ENCODE measurements at places on chromosomes 7 and 10.

DNA sequence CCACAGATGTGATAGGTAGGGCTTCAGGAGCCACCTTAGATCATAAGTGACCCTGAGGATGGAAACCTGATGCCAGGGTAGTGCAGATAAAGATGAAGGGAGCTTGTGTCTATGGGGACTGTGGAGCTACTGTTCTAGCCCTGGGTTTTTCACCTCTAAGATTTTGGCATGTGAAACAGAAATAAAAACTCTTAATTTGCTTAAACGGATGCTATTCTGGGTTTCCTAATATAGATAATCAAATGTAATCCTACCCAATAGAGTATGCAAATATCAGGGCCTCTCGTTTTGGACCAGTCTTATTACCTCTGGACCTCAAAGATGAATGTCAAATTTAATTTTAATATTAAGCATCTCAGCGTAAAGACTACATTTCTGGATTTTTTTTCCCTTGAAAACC is 49.3 kb downstream of the ABCB4 start:
- DNase-seq: no peak

GRCh38 chr10:117569610-117570390 is 27.3 kb downstream of the EMX2 start:
- no peak for DNase-seq

DNA sequence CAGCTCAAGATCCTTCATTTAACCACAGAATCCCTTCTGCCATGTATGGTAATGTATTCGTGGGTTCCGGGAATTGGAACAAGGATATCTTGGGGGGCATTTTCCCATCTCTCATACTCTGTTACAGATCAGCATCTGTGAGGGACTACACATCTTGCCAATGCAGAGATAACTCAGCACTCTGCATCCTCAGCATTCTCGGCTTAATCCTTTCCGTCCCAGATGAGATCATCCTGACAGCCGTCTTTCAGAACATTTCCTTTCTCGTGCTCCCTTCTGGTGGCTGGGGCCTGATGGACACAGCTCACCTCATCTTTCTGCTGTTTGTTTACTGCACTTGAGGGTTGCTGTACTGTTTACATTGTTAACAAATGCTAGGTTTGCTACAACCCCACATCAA is 25.3 kb downstream of the FKBP6 start:
- no peak for DNase-seq

DNA sequence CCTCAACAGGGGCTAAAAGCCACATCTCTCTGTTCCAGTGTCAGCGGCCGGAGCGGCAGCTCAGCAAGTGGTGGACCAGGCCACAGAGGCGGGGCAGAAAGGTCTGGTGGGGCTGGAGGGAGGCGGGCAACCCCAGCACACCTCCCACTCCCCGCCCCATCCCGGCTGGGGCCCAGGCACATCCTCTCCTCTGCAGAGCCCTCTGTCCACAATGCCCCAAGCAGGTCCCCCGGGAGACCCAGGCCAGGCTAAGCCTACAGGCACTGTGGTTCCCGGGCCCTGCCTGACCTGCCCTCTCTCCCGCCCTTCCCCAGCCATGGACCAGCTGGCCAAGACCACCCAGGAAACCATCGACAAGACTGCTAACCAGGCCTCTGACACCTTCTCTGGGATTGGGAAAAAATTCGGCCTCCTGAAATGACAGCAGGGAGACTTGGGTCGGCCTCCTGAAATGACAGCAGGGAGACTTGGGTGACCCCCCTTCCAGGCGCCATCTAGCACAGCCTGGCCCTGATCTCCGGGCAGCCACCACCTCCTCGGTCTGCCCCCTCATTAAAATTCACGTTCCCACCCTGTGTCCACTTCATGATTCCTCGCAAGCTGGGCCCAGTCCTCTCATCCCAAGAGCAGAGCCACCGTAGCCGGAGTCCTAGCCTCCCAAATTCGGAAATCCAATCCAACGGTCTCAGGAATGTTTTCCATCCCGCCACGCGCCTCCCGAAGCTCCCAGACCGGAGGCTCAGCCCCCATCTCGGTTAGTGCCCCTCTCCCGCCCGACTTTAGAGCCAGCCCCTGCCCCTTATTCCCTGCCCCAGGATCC is 2.1 kb downstream of the ADIRF start:
- no peak for DNase-seq

DNA sequence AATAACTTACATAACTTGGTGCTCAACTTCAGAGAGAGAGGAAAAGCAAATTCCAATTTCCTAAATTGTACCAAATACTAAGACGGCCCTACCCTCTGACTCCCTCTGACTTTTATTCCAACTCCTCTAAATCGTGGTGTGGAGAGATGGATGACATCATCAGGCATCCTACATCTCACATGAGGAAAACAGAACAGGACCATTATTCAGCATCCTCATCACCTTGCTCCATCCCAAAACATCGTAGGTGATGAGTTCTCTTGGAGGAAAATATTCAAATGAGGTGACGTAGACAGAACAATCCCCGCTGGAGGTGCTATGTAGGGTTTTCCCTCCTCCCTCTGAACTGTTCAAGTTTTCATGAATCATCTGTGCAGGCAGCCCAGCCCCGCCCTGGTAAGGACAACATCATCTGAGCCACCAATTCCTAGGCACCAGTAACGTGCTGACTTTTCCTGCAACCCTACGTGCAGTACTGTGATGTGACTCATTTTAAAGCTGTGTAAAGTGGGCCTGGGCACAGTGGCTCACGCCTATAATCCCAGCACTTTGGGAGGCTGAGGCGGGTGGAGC is 167.2 kb downstream of the CALN1 start:
- DNase-seq: no peak

- no peak for DNase-seq
Measured at GRCh38 chr10:91032611-91033206, 111.8 kb upstream of the ANKRD1 start.

GRCh38 chr7:28200598-28200997 is 20.0 kb upstream of the JAZF1 start:
- DNase-seq: no peak

DNA sequence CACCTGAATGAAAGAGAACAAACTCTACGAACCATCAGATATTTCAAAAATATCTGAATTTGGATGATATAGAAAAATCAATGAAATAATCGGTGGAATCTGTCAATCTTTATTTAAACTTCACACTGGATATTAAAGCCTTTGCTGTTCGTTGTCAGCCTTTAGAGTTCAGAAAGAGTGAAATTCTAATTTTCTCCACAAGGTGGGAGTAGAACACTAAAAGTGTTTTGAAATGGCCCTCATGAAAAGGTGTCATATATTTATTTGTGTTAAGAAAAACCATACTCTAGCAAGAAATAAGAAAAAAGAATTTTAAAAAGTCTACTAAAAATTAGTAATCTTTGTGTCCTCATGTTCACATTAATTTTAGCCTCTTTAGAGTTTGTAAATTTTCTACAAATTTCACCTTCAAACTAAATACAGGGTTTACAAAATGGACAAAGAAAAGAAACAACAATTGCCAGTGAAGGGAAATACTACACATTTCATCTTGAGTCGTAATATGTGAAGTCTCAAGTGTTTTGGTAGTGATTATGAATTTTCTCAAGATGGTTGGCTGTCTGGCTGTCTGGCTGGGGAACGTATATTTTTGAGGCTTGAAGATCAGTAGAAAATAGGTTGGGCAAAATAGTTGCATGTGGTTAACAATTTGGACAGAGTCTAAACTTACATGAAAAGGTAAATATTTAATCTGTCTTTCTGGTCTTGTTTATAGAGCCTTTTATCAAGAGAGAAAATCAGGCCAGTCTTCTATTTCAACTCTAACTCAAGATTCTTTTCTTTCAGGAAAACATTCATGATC is 43.7 kb downstream of the DNAJB9 start:
- no peak for DNase-seq

DNA sequence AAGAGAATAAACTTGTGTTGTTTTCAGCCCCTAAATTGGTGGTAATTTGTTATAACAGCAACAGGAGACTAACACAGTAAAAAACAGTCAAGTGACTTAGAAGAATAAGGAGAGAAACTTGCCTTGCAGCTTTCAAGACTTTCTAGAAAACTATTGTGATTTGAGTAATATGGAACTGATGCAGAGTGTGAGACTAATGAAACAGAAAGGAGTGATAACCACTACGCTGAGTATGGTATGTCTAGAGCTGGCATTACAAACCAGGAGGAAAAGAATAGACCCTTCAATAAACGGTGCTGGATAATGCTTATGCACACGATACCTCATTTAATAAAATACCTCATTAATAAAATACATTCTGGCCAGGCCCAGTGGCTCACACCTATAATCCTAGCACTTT is 99.9 kb downstream of the CREM start:
- DNase-seq: no peak

- no peak for DNase-seq
Measured at GRCh38 chr10:125990974-125991373, 94.6 kb downstream of the FANK1 start.

- no peak for DNase-seq
Measured at GRCh38 chr7:151381098-151381347, 28.8 kb downstream of the WDR86 start.

DNA sequence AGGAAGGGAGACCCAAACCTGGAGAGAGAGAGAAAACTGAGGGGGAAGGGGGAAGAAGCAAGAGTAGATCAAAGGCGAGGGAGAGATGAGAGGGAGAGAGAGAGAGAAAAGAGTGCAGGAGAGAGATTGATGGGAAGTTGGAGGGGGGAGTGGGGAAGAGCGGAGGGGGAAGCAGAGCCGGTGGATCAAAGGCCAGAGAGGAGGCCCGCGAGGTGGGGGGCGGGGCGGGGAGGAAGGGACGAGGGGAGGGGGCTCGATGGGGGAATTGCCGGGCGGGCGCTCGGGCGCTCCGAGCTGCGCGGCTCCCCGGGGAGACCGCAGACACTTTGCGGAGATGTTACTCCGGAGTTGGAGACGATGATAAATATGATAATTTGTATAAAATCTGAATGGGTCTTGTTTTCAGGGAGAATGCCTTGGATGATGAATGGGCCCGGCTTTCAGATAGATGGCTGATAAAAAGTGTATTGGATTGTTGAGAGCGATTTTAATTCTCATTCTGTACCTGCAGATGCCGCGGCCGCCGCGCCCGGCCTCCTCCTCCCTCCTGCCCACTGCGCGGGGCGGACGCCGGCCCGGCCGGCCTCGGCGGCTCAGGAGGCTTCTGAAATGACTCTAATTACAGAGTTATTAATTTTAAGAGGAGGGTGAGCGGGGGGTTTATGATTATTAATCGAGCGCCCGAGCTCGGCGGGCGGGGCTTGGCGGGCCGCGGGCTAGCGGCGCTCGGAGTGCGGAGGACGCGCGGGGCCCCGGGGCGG is 21.4 kb upstream of the PAX2 start:
- no peak for DNase-seq

- no peak for DNase-seq
Measured at GRCh38 chr7:143938379-143939243, 3.6 kb downstream of the OR2F2 start.

DNA sequence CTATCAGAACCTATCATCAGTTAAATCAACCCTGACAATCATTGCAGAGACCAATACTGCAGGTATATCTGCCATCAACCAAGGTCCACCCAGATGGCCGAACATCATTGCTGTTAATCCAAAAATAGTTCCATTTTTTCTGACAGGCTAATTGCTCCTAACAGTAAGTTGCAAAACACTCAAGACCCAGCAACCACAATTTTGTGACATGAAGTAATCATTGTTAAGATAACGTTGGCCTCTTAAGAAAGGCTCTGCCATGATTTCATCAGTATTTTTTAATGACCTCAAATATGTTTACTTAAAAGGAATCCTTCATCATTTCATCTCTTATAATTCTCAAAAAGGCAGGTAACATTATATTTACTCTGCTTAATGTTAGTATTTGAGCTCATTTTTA is 553.4 kb upstream of the POM121L12 start:
- DNase-seq: no peak

- no peak for DNase-seq
Measured at GRCh38 chr7:38319873-38320272, 46.4 kb upstream of the TARP start.

GRCh38 chr7:1321411-1322239 is 89.0 kb downstream of the UNCX start:
- no peak for DNase-seq

GRCh38 chr10:95431900-95432342 is 129.2 kb downstream of the SORBS1 start:
- DNase-seq: no peak

DNA sequence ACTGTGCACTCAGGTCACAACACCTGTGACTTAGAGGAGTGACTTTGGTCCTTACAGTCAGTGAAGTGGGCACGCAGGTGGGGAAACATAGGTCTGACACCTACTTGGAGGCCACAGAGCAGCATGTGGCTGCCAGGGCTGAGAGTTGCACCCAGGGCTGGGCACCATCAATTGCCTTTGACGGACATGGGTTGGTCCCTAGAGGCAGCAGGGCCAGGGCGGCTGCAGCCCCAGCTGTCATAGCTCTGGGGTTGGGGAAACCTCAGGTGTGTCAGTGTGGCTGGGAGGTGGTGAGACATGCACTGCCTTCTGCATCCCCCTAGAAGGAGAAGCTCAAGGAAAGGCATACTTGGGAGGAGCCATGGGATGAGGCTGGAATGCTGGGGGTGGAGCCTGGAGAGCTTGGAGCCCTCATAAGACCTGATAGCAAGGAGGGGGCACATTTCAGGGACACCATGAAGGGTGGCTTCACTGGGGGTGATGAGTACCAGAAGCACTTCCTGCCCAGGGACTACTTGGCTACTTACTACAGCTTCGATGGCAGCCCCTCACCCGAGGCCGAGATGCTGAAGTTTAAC is at the start of gene INMT:
TSS of gene INMT (plus strand) at position 440 of the 578 bp plus-strand sequence. CDS start at position 456, 16 bp downstream.
- DNase-seq: no peak

- no peak for DNase-seq
Measured at GRCh38 chr7:134078991-134079390, 48.1 kb upstream of the LRGUK start.

DNA sequence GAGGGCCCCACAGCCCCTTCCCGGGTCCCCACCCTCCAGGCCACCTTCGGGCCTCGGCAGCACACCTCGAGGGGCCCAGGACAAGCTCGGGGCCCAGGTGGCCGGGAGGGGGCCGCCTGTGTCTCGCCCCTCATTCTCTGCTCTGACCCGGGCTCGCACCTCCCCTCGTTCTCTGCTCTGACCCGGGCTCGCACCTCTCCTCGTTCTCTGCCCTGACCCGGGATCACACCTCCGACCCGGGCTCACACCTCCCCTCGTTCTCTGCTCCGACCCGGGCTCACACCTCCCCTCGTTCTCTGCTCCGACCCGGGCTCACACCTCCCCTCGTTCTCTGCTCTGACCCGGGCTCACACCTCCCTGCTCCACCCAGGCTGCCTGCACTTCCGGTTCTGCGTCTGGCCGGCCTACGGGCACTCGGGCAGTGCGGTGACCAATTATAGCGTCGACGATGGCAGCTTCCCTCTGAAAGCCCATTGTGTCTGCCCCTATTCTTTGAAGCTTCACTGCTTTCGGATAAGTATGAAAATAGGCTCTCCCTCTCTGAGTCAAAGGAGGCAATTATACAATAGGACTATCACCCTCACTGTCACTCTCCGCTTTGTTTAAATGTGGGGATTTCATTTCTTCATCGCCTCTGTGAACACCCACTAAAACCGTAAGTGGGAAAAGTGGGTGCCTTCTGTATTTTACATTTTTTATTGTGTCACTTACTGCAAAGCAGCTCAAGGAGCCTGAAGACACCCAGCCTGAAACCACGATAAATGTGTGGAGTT is 457.4 kb downstream of the DNAJB6 start:
- DNase-seq: no peak

GRCh38 chr7:1664711-1665548 is 5.1 kb upstream of the ELFN1 start:
- DNase-seq: no peak

Measured in cortex of kidney (tissue), 1 donor.